HS-27A (cell line): ENCODE measurements at places on chromosomes 13 and 19.

DNA sequence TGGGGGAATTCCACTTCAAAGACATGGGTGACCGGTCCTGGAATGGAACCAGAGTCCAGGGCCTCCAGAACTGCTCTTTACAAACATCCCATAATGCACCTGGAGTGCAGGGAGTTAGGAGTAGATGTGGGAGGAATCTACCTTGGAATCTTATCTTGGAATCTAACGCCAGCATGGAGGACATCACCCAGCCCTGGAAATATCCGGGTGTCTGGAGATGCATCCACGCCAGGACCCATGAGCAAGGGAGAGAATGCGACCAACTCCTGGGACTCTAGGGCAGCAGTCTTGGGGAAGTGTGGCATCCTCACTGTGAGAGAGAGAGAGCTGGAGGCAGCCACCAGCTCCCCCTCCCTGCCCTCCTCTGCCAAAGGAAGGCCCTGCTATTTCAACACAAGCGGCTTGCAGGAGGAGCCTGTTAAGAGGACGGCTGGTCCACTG, 211.8 kb downstream of the UQCRFS1 start:
- DNase-seq = no peak

GRCh38 chr13:99725644-99726043, 224.4 kb downstream of the TM9SF2 start:
- DNase-seq = no peak

DNA sequence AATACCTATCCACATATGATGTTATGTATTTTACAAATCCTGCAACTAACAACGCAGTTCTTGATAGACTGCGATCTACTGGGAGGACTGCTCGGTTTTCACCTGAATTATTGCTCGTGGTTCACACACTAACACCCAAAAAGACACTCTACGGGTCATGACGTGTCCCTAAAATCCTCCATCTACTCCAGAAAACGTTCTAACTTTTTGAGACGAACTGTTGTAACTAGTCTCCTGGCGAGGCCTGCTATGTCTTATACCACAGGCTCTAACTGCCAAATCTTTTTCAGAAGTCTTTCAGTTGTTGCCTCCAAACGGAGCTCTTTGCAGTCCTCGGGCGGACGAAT, 108.2 kb downstream of the KCNRG start:
- no peak for DNase-seq

DNA sequence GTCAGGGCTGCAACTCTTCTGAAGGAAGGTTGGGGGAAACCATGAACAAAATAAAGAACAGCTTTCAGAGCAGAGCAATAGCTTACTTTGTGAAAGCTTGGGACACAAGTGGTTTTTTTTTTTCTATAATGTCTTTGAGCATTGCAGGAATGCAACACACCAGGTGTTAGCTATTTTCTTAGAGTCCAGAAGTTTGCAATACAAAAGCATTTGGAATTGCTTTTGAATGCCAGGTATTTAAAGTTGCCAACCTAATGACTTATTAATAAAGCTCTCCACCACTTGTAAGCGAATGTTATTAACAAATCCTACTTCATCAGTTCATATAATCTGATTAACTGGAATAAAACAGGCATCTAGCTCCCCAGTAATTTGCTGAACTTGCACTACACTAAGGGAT, 172.6 kb downstream of the NUFIP1 start:
- no peak for DNase-seq

DNA sequence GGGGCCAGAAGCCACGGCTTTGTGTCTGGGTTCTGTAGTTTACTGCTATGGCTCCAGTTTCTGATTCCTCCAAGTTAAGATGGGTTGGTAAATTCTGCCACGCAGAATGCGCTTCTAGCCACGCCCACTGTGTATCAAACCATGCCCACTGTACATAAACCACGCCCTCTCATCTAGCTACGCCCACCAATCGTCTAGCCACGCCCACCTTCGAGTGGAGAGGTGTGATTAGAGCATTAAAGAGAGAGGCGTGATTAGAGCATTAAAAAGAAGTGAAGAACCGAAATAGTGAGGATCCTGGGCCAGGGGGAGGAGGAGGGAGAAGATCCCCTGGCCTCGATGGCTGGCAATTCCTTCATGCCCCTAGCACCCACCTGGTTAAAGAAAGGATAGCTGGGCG, 43.7 kb upstream of the ADGRE5 start:
- no peak for DNase-seq

- DNase-seq = no peak
Measured at GRCh38 chr19:10004617-10005016, 5.7 kb downstream of the COL5A3 start.
